ENCODE measurements at places on chromosomes 7 and 10. TPM values are rescaled to one million over a fixed set of nuclear protein-coding genes. Genes with fewer than 3 reads are reported as not detected.

Gene MACROH2A2
- total RNA-seq, result 7.2 TPM

Gene OPALIN
- not detected for total RNA-seq

Gene FAM20C
- 31.7 TPM for total RNA-seq

GRCh38 chr7:108204281-108204796 is 74.2 kb upstream of the LAMB4 start:
- DNase-seq, result no peak

- DNase-seq, result peak; percentile 75
These were observed at the start of gene TMUB1 for GRCh38 chr7:151083071-151083823. Gene TMUB1, minus strand, starts transcription at chr7:151083493. Its CDS starts 930 bp downstream, at chr7:151082563.

GRCh38 chr10:76430061-76430645 is 998.7 kb downstream of the LRMDA start:
- no peak for DNase-seq

DNA sequence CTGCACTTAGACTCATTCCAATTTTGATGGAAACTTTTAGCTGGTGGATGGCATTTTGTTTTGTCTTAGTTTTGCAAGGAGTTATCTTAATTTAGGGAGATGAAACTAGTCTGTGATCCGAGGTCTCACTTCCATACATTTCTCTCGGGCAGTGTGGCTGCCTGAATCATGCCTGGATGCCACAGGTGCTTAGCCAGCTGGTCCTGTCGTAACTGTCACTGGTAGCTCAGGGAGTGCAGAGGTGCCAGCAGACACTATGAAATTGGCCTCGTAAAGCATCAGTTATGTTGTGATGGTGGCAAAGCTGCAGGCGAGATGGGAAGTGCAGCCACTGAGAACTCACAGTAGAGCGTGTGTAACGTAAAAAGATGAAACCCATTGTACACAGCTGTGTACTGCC is 74.9 kb downstream of the EGFR start:
- DNase-seq, result no peak

DNA sequence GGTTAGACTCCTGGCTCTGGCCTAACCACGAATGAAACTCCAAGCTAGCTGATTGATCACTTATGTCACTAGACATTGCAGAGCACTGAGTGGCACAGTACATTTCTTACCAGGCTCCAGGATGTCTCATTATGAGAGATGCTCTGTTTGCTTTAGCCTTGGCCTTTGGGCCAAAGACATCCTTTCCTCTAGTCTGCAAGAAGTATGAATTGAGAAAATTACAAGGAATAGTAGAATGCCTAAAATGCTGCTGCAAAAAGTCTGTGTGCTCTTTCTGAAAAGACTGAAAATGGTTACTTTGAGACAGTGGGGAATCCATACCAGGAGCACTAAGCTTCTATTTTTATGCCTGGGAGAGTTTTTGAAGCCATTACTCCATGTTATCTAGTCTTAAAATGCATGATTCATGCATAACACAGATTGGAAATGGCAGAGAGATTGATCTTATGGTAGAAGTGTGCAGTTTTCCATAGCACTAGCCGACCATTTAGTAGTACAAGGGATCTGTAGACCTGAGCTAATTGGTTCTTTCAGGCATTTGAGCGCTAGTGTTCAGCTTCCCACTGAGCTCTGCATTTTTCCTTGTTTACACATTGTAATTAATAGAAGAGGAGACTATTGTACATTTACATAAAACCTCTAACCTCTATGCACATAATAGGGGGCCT is 303.8 kb downstream of the PRKG1 start:
- no peak for DNase-seq

DNA sequence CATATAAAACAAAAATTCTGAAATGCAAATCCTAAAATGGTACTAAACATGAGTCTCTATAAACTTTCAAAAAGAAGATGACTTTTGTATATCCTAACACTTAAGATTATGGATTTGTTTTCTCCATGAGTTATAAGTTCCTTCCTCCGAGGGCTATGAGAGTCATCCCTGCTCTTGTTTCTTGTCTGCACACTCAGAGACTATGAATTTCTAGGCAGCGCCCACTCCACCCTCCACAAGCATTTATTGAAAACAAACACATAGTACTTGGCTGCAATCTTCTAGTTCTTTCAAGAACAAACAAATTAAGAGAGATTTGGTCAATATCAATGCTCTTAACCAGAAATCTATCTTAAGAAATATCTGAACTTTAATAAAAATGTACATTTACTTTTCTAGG is 211.7 kb downstream of the DKK1 start:
- DNase-seq, result no peak

- no peak for DNase-seq
These were observed 45.7 kb downstream of the ATXN7L1 start for GRCh38 chr7:105830405-105831301.

DNA sequence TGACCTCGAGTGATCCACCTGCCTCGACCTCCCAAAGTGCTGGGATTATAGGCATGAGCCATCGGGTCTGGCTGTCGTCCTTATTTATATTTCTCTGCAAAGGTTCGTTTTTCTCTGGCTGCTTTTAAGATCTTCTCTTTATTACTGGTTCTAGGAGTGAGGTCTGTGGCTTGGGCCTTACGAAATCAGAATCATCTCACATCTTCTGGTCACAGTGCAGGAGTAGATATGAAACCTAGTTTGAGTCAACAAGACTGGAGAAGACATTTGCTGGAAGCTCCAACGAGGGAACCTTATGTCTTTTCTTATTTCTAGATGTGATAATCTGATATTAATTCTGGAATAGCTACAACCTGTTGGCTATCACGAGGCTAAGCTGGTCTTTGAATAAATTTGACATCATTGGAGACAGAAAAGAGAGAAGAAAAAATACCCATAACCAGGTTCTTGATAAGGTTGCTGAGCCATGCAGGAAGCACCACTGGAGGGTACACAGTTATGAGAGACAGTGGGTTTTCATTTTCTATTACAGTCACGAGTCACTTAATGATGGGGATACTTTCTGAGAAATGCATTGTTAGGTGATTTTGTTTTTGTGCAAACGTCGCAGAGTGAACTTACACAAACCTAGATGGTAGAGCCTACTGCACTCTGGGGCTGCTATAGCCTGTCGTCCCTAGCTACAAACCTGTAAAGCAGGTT is 25.6 kb upstream of the IL15RA start:
- peak; percentile 13 for DNase-seq

DNA sequence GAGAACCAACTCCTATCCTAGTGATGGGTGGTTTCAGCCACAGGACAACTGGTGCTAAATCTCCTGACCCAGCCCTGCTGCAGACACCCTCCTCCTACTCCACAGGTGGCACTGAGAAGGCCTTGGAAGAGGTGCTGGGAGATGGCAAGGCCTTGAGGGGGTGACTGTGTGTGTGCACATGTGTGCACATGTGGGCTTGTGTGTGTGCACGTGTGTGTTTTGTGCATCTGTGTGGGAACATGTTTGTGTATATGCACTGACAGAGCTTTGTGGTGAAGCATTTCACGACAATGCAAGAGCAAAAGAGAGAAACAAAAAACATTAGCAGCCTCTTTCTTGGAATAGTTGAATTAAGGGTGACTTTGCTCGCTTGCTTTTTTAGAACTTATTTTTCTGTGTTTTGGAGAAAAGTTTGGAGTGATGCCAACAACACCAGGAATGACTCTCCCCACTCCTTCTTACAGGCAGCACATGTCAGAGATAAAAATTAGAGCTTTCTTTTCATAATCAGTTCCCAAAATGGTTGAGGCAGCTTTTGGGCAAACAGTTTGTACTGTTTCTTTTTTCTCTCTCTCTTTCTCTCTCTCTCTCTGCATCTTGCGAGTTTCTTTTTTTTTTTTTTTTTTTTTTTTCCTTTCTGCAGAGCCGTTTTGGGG is 69.5 kb downstream of the SEC61G start:
- DNase-seq, result no peak

- DNase-seq, result no peak
These were observed 1407.5 kb upstream of the LRRTM3 start for GRCh38 chr10:65518379-65518778.

- no peak for DNase-seq
These were observed 23.4 kb upstream of the CHST3 start for GRCh38 chr10:71940752-71941151.

DNA sequence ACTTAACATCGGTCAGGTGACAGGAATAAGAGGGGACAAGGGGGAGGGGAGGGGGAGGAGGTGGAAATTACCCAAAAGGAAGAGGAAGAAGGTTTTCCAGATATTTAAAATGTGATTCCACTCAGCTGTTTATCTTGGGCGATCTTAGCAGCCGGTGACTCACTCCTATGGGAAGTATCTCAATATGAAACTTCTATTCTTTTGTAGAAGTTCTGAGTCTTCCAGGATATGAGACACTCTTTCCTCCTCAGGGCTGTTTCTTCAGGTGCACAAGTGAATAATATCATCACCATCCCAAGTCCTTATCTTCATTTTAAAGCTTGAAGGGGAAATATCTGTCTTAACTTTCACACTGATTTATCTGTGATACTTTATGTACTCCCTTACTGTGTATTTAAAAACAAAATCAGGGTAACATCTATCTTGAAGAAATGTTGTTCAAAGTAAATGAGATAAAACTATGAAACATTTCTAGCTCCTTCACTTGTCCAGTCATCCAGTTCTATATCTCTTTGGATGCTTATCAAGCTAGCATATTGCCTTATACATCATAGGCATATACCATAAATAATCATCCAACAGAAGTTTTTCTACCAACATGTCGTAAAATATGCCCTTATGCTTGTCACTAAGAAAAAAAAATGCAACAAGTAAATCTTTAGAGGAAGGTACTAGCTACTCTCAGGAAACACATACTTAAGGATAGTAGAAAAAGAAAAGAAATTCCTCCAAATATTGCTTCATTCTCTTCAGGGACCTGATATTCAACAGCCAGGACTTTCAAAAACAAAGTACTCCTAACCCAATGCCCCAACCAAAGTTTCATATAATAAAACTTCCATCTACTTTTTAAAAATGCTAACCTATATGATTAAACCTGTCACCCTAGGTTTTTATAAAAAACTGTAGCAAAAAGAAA is 13.7 kb downstream of the DOCK4 start:
- no peak for DNase-seq

- DNase-seq, result peak; percentile 47
These were observed 743 bp downstream of the RBM17 start for GRCh38 chr10:6089334-6090219.

Measured in liver (tissue), 10 donors.